EH (cell line): ENCODE measurements at places on chromosomes 7 and 10.
A peak's percentile ranks its signal among the peaks of the same experiment; 100 is the strongest.

DNA sequence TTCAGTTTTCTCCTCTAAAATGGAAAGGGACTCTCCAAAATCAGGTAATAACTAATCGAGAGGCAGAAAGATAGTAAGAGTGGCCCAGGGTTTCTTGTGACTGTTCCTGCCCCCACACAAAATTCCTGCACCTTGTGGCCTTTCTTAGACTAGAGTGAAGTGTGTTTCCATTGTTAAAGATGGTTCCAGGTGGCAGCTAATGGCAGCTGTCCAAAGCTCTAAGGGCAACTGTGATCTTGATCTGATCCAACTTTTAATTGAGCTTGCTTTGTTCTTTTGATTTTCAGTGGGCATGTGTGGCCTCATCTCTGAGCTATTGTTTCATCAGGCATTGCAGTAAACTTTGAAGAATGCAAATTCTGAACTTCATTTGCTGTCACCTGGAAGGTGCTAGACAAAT, 19.4 kb downstream of the ACSL5 start:
- no peak for DNase-seq

DNA sequence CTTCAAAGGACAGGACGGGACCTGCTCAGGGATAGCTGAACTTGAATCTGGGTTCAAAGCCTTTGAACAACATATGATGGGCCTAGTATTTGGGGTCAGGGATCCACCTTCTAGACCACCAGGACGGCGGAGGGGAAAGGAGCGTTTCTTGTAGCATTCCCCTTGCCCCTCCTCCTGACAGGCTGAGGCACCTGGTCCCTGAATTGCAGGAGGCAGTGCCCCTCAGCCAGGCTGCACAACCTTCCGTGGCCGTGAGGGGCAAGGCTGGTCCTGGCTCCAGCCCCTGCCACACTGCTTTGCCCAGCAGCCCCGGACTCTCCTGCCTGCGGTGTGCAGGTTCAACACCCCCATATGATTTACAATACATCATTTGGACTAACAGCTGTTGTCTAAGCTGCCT, 58.1 kb downstream of the INSIG1 start:
- no peak for DNase-seq

DNA sequence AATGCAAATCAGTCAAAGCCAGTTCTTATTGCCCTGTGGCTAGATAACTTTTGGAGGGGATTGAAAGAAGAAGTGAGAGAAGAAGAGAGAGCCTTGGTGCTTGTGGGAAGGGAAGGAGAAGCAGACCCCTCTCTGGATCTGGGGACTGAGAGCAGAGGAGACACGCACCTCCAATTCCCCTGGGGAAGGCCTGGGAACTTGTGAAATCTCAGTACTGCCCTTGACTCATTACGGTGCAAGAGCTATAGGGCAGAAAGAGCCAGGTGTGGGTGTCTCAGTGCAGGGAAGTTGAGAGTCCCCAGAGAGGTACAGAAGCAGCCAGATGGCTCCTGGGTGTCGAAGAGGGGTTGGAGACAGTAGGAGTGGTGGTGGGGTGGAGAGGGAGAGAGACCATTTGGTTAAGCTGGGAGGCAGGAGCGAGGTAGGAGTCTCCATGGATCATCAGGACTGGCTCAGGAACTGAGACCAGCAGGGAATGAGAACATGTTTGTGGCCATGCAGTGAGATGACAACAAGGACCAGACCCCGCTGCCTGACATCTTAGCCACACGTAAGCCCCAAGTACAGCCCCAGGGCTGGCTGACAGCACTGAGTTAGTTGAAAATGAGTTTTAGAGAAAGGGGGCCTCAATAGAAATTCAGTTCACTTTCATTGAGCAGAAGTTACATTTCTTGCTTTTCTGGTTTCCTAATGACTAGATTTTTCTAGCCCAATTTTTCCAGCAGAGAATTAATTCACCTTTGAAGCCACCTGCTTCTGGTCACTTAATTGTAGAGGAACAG, 238.2 kb downstream of the BUB3 start:
- no peak for DNase-seq

GRCh38 chr7:103712991-103713778, 267.2 kb upstream of the SLC26A5 start:
- DNase-seq = peak; percentile 58

DNA sequence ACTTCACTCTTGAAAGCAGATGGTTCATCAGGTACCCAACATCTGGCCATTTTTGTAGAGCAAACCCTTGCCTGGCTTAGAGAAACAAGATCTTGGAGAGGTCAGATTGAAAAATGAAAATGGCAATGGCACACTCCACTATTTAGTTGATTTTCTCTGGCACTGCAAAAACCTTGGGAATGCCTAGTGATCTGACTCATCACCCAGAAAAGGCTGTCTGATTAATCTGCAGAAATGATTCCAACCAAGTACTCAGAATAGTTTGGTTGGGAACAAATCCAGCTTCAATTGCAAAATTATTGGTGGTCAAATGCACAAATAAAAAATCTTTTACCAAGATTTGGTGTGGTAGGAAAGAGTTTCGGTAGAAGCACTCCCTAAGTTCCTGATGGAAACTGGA, 351.2 kb downstream of the PHTF2 start:
- DNase-seq = peak; percentile 88

DNA sequence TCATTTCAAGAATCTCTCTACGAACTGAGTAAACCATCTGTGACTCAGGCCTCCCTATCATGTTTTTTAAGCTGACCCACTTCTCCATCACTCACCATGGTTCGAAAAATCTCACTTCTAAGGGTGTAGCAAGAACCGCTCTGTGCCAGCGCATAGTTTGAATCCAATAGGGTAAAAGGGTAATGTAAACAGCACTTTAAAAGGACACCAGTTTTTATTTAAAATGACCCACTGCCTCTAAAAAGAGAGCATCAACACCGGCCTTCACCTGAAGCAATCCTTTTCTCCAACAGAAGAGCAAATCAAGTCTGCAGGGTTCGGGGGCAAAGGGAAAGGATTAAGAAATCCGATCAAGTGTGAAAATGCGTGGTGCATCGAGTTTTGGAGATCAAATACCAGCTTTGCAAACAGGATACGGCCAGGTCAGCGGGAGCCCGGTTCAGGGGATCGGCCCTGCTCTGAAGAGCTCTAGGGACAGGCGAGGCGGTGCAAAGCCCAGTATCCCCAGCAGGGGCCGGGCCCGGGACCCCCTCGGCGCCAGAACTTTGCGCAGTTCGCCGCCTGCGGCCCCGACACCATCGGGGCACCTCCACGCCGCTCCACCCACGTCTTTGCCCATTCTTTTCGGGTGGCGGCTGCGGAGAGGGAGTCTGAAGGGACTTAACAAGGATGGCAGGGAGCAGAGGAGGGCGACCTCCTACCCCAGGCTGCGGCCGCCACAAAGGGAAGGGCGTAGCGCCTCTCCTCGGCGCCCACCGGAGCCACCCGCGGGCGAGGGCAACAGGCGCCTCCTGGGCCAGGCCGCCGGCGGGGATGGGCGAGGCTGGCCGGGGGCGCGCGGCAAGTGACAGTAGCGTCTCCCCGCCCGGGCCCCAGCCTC, 842 bp downstream of the NMT2 start:
- DNase-seq = peak; percentile 65

DNA sequence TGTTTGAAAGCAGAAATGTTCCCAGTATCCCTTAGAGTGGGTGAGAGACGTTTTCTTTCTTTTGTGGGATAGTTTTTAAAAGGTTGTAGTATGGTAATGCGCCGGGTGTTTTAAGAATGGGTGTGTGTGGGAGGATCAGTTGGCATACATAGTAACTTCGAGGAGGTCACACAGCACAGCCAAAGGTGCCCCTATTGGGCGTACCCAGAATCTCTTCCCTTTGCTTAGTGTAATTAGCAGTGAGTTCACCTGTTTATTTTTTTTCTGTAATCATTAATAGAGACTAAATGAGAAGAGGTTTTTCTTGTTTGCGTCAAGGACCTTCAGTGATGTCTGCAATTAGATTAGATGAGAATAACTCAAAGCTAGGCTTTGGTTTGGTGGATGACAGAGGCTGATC, 1.5 kb downstream of the PLEKHA8 start:
- no peak for DNase-seq

DNA sequence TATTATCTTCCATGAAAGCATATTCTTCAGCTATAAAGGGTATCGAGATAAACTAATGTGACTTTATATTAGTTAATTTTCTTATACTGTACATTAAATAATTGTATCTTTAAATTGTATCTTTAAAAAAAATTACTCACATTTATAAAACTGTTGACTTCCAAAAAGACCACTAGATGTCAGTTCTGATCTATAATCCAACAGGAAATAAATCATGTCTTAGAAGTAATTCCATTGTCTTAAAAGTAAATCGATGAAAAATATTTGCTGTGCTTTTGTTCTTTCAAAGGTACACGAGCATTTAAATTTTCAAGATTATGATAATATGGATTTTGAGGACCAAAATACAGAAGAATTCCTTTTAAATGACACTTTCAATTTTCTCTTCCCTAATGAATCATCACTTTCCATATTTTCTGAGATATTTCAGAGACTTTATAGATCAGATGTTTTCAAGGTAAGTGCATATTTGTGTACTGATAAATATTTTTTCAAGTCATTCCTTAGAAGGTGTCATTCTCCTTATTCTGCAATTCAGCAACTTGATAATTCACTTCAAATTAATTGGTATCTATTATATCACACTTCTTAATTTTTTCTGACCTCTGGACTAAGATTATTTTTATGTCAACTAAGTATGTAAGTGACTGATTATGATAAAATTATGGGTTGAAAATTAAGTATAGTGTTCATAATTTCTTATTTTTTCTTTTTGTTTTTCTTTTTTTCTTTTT, 138.5 kb downstream of the CPED1 start:
- DNase-seq = peak; percentile 38

DNA sequence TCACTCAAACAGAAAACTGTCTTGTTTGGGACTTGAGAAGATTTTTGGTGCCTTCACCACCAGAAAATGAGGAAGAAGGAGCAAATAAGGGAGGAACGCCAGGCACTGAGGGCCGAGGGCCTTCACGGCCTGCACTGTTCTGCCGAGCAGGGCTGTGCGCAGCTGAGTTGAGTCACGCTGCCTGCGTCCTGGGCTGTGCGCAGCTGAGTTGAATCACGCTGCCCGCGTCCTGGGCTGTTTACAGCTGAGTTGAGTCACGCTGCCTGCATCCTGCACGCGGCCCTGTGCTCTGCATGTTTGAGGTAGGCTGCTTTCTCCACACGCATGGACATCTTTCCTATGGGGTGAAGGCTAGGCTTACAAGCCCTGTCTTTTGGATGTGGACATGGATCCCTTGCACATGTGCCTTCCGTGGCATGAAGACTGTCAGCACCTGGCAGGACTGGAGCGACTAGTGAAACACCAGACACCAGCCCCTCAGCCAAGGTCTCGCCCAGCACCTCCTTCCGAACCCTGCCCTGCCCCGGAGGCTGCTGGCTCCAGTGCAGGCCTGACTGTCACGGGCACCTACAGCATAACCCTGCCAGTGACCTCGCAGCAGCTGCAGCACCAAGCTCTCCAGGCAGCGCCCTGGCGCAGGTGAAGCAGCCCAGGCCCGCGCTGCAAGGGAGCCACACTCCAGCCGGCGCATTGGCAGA, 96.7 kb downstream of the HTR5A start:
- peak; percentile 98 for DNase-seq

DNA sequence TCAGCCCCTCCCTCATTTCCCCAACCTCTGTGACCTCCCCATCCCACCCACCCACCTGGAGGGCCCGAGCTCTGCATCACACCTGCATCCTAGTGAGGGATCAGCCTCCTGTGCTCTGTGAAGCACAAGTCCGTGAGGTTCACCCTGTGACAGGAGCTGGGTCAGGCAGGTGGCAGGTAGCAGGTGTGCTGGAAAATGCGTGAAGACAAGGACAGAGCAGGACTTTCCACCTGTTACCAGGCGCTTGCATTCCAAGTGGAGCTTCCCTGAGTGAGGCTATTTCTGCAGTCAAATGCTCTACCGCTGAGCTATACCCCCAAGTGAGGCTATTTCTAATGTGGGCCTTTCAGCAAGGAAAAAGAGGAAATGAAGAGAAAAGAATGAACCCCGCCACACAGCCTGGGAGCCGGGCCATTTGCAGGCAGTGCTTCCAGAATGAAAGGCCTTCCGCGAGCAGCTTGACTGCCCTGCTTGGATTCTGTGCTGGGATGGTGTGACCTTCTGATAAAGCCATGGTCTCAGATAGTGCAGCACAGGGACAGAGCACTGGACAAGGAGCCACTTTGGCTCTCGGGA, 13.3 kb upstream of the CPXM2 start:
- DNase-seq = no peak

DNA sequence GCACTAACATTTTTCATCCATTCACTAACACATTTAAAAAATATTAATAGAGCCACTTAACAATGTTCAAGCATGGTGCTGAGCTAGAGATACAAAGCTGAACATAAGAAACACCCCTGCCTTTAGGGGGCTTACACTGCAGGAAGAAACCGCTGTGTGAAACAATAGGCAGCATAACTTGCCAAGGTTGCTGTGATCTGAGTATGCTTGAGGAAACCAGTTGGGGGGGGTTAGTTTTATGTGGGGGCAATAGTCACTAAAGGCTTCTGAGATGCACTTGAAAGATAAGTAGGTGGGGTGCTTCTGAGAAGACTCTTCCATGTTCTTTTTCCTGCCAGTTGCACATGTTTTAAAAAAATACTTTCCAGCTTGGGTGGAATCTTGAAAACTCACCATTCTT, 2.8 kb downstream of the RBM17 start:
- DNase-seq = peak; percentile 15

DNA sequence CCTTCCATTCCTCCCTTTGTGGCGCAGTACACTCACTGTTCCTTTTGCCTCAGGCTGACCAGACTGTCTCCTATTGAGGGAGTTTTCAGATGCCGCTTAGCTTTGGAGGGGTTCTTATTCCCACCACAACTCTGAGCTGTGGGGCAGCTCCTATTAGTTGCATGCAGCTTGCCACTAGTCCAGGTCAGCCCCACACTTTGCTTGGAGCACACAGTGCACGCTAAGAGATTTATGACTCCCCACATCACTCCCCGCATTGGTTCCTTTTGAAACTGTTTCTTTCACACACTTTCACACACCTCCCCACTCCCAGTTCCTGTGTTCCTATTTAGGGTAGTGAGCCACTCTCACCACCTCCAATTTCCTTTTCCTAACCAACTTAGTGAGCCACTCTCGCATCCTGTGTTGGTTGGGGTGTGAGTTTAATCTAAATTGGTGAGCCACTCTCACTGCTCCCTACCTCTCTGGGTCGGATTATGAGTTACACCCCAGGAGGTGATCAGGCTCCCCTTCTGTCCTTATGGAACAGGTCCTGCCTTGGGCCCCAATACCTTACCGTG, 10.4 kb upstream of the ZNF485 start:
- DNase-seq = no peak

DNA sequence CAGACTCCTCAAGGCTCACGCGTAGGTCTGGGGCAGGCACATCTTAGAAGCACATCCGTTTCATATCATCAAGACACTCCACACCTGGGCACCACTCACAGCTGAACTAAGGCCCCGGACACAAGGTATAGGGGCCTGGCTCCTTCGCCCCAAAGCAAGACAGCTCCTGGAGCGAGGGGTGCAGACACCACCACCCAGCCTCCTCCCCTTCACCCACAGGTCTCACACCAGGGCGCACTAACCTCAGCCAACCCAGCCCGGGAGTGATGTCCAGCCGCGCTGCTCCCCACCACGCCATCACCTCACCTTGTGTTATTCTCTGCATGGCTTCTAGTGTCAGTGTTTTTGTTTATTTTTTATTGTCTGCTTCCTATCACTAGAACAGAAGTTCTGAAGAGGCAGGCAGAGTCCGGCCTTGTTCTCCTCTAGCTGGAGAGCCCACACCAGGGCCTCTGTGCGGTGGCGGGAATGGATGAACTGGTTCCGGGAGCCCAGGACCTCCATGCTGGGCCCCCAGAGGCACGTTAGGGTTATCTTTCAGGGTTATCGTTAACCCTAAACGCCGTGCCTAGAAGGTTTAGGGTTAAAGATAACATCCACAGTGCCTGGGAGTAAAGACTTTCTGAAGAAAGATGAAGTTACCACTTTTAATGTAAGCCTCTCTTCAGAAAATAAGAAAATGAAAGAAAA, 21.8 kb downstream of the BRI3 start:
- DNase-seq = no peak

GRCh38 chr7:115911465-115911864, 119.1 kb downstream of the TFEC start:
- DNase-seq = peak; percentile 4
